ENCODE measurements at places on chromosomes 6 and 20.
A peak's percentile ranks its signal among the peaks of the same experiment; 100 is the strongest.

GRCh38 chr6:56364431-56364826 is 117.0 kb upstream of the COL21A1 start:
- DNase-seq = no peak

GRCh38 chr20:16054985-16055384 is 518.3 kb downstream of the KIF16B start:
- no peak for DNase-seq

DNA sequence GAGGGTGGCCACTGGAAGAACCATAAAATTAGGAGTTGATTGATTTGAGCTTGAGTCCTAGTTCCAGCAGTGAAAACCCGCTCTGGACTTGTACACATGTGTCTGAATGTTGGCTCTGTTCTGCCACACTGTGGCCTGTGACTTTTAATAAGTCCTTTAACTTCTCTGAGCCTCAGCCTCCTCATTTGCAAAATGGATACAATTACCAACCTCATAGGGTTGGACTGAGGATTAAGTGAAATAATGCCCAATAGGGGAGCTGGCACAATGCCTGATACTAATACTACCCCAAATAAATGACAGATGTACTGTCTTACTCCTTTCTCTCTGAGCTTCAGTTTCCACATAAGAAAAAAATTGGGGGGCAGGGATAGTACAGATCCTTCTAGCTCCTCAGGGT is 92.6 kb upstream of the RIPOR2 start:
- DNase-seq = no peak

DNA sequence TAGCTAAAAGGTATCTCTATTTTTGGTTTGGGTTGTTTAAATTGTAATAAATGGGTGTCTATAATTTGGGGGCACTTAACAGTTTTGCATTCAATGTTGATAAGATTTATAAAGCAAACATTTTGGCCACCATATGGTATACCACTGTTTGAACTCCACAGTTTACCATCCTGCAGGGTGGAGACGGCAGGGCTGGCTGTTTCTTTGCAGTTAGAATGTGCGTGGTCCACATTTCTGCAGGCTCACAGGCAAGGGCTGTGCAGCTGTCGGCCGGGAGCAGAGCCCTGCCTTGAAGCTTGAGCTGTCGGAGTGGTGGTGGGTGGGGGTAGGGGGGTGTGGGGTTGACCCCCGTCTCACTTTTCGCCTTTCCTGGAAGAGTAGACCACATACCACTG is 135.9 kb downstream of the CDH4 start:
- no peak for DNase-seq

DNA sequence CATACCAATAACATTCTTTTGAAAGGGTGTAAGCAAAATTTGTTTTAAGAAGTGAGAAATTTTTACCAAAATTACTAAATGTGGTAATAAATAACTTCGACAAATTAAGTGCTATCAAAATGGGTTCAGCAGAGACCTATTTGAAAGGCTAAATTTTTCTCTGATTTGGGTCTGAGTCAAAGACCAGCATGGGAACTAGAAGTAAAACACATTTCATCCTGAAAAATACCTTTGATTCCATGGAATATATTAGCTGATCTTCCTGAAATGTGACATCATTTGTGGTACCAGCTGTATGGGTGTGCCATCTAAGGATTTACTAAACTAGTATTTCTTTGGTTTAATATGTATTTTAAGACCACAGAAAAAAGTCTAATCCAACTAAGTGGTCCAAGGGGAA is 63.6 kb downstream of the BLOC1S5 start:
- DNase-seq = no peak

DNA sequence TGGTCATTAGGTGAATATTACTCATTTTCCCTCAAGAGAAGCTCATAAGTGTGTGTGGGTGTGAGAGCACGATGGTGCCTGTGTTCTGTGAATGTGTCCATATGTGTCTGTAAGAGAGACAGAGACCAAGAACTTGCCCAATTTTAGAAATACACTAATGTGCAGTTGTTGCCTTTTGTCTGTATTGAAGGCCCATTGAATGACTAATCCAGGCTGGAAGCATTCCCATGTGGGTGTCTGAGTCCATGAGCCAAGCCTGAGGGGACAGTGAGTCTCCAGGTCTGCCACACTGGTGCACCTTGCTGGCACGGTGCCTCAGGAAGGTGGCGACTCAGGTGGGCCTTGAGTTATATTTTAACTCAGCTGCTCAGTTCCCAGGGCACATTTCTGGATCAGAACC is 25.5 kb upstream of the ASXL1 start:
- no peak for DNase-seq

- no peak for DNase-seq
These were observed 54.9 kb downstream of the EZR start for GRCh38 chr6:158764183-158764849.

GRCh38 chr20:10799735-10800134 is 125.9 kb upstream of the JAG1 start:
- no peak for DNase-seq

DNA sequence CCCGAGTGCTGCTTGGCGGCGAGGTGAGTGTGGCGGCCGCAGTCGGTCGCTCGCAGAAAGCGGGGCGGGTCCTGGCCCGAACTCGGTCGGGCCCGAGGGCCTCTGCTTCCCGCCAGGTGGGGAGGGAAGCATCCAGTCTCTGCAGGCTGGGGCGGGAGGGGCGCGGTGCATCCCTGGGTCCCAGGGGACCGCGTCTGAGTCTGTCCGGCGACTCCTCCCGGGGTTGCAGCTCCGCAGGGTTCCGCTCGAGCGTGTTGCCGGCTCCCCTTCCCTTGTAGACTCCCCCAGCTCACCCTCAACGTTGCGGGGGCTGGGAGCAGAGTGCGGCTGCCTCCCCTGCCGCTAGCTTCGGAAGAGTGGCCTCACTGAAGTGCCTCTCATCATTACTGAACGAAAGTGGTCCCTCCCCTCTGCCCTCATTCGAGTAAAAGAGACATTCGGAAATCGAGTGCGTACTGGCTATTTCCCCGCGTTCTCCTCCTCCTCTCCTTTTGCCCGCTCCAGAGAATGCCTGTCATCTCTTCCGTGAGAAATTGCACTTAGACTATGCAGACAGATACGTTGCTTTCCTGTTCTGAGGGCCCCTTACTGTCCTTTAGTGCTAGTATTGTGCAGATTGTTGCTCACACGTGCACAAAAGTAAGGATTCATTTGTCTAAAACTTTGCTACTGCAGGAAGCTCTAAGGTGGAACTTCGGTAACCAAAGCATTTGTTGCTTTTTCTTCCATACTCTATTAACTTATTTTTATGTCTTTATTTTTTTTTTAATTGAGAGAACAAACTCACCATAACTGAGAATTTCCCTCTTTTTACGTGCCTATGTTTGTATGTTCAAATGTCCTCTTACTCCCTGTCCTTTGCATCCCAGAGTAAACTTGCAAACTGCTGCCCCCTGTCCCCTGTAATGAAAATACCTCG is 751 bp downstream of the MAP3K4 start:
- no peak for DNase-seq

GRCh38 chr20:31809661-31810060 is 9.5 kb upstream of the MYLK2 start:
- no peak for DNase-seq

- no peak for DNase-seq
These were observed 167.4 kb upstream of the THBS2 start for GRCh38 chr6:169420912-169421543.

GRCh38 chr20:46994341-46994740 is 99.7 kb downstream of the EYA2 start:
- DNase-seq = peak; percentile 57

GRCh38 chr6:5424726-5425125 is 163.4 kb downstream of the FARS2 start:
- DNase-seq = no peak

DNA sequence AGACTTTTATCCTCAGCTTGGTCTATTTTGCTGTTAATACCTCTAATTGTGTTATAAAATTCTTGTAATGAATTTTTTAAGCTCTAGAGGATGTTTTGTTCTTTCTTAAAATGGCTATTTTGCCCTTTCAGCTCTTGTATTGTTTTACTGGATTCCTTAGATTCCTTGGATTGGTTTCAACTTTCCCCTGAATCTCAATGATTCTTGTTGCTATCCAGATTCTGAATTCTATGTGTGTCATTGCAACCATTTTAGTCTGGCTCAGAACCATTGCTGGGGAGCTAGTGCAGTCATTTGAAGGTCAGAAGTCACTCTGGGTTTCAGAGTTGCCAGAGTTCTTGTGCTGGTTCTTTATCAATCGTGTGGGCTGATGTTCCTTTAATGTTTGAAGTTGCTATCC is 37.1 kb downstream of the OTOR start:
- no peak for DNase-seq

- no peak for DNase-seq
These were observed 38.7 kb downstream of the DOK5 start for GRCh38 chr20:54514028-54514607.

GRCh38 chr6:13303668-13304017 is 24.7 kb downstream of the TBC1D7 start:
- DNase-seq = peak; percentile 18

- no peak for DNase-seq
These were observed 27.5 kb downstream of the NCOA7 start for GRCh38 chr6:125818225-125818657.

- no peak for DNase-seq
These were observed 153.9 kb upstream of the RAB32 start for GRCh38 chr6:146389740-146390139.

DNA sequence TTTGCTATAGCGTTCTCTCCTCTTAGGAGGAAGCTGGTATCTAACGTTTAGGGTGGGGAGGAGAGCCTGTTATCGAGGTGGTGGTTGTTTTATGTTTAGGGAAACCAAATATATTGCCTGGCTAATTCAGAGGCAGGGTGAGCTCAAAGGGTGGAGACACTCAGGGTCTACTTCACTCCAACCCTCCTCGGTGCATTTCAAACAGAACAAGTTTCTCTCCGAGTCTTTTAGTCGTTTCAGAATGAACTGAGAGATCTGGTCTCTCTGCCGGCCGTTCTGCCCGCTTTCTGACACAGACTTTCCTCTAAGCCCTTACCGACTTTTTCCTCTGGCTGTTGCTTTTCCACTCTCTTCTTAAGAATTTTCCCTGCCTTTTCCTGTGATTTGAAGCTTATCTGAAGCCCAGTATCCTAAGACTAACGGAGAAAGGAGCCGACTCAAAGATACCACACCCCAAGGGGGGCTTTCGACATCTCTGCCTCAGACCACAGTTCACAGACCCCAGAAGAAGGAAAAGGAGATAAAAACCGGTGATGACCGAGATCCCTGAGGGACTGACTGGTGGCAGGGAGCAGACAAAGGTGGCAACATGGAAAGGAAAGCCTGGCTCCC is 865 bp downstream of the STK38 start:
- no peak for DNase-seq

- DNase-seq = no peak
These were observed 5.3 kb downstream of the NHLRC1 start for GRCh38 chr6:18117136-18117535.

DNA sequence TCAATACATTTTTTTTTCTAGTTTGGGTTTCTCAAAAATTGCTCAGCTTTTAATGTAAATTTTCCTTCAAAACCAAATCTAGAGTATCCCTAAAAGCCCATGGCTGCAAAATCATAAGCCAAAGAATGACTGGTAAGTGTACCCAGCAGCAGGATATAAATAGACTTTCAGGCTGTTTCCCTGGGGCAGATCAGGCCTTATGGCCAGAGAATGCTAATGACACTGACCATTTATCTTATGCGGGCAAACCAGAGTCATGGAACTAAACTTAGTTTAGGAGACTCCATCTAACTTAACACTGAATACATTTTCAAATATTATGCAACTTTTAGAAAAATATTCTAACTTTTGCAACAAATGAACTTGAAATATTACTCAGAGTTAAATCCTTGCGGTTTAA is 7.4 kb downstream of the OSER1 start:
- no peak for DNase-seq

GRCh38 chr20:64226686-64227580 is 28.6 kb upstream of the PCMTD2 start:
- DNase-seq = no peak

DNA sequence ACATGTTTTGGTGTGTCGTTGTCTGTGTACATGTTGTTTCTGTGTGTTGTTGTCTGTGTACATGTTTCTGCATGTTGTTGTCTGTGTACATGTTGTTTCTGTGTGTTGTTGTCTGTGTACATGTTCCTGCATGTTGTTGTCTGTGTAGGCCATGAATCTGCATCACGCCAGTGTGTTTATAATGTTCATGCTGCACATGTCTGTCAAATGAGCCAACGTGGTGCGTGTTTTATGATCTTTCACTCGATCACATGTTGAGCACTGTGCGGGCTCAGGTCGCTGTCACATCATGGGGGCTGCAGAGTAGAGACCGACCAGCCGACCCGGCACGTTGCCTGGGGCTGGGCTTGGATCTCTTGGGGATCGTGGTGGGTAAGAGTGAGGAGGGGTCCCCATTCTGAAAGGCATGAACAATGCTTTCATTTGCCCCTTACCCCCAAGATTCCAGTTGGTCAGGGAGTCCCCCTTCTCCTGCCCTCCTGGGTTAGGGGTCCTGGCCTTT is 26.5 kb upstream of the SLCO4A1 start:
- no peak for DNase-seq

DNA sequence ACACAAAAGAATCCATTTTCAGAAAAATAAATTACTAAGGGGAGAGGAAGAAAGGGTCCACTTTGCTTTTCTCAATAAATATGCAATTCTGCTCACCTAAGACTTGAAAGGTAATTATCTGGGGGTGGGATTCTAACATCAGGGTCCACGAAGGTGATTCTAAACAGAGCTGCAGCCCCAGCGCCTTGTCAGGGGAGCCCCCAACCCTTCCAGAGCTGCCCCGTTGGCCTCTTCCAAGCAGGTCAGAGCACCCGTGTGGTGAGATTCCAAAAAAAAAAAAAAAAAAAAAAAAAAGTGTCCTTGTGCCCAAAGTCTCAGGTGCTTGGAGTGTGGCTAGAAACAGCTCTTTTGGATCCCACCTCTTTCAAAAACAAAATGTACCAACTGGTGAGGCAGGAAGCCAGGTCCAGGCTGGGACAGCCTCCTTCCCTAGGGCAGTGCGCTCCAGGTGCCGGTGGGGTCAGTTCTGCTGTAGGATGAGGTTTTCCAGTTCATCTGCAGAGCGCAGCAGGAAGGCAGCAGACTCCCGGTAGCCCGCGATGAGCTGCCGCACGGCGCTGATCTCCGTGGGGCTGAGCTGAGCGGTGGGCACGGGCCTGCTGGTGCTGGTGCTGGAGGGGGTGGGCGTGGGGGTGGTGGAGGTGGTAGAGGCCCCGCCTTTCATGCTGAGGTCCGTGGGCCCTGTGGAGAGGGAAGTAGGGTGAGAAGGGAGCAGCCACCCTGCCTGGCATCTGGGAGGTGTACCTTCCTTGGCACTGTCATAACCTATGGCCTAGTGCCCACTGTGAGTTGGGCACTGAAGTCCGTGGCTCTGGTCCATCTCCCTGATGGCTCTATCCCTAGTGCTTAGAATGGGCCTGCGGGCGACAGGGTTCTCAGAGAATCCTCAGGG is 89.3 kb downstream of the ASXL1 start:
- DNase-seq = no peak

DNA sequence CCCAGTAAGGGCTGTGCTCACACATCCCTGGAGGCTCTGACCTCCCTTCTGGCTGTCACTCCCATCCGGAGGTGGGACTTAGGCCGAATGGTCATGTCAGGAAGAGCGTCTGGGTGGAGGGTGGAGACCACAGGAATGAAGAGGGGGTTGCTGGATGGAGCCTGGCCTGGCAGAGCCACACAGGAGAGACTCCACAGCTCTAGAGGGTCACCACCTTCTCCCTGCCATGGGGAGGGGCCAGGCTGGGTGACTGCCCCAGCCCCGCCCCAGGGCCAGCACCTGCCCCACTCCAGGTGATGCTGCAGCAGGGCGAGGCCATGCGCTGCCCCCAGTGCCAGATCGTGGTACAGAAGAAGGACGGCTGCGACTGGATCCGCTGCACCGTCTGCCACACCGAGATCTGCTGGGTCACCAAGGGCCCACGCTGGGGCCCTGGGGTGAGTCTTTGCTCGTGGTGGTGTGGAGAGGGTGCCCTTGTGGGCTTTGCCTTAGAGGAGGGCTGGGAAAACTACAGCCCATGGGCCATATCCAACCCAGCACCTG is 20.6 kb downstream of the RBCK1 start:
- no peak for DNase-seq

All from stimulated activated CD4-positive, alpha-beta T cell treated with anti-CD3 and anti-CD28 coated beads, Interleukin-1b, Interleukin-23, amount 100 ng/mL, for 24 hours (primary cell).